Thyroid gland (tissue), 4 donors: ENCODE measurements at places on chromosomes 1 and 21. TPM values are rescaled to one million over a fixed set of nuclear protein-coding genes. Genes with fewer than 3 reads are reported as not detected.

The SLC16A4 gene
- 30.5 TPM for total RNA-seq

The RAB3B gene
- not detected for total RNA-seq

The CROCC gene
- total RNA-seq: 15.2 TPM

The PLEKHN1 gene
- 0.27 TPM for total RNA-seq

DNA sequence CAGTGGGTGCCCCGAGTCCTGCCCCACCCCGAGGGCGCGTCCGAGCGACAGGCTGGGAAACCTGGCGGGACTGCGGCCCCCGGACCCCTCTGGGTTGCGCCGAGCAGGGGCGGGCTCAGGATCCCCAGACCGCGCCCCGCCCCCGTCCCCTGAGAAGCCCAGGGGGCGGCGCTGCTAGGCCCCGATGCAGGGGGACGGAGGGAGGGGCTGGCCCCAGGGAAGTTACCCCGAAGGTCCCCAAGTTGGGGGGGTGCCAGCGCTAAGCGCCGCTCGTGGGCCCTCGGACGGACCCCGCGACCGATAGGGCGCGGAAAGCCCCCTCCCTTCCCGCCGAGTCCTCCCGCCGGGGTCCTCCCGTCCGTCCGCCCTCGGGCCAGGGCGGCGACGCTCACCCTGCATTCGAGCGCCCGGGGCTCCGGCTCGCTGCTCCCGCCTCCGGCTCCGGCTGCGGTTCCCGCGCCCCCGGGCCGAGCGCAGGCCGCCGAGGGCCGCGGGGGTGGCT lies 414 bp downstream of the GPR153 start:
- H3K27ac ChIP-seq: no peak overlapping the region
- no peak for DNase-seq
- peaks cover 7% of the 10 kb centered on the region for H3K27me3 ChIP-seq
- no peaks in the 10 kb centered on the region for H3K36me3 ChIP-seq
- peaks cover 25% of the 10 kb centered on the region for H3K4me1 ChIP-seq

DNA sequence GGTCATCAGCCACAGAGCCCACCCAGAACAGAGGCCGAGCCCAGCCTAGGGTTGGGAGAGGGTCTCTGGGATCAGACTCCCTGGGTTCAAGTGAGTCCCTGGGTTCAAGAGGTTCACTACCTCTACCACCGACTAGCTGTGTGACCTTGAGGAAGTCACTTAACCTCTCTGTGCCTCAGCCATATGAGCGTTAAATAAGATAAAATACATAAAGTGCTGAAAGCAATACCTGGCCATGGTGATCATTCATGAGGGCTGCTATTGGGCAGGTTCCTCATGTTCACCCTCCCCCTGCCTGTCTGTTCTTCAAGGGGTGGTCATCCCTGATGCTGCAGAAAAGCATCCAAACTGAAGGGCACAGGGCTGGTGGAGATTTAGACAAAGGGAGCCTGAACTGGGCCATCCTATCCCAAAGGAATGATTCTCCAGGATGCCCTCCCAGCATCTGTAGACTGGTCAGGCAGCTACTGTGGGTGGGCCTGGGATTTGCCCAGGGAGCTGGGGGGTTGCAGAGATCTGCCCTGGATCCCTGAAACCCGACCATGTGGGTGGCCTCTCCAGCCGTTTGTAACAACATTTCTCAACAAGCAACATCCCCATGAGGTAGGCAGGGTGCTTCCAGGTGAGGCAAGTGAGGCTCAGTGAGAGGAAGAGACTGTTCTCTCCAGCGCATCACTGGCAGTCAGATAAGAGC lies 196.6 kb downstream of the MATN1 start:
- no peak overlapping the region for H3K27ac ChIP-seq
- no peaks in the 10 kb centered on the region for H3K36me3 ChIP-seq
- no peak for DNase-seq
- H3K27me3 ChIP-seq: no peaks in the 10 kb centered on the region
- H3K4me3 ChIP-seq: no peak overlapping the region
- no peaks in the 10 kb centered on the region for H3K4me1 ChIP-seq

- H3K27me3 ChIP-seq: no peaks in the 10 kb centered on the region
- no peak overlapping the region for H3K4me3 ChIP-seq
- H3K36me3 ChIP-seq: no peaks in the 10 kb centered on the region
- H3K4me1 ChIP-seq: no peaks in the 10 kb centered on the region
- no peak for DNase-seq
- H3K27ac ChIP-seq: no peak overlapping the region
Measured at GRCh38 chr21:38388203-38388602, 110.1 kb downstream of the ERG start.

GRCh38 chr1:109884242-109884891 lies 26.3 kb upstream of the CSF1 start:
- H3K4me3 ChIP-seq: no peak overlapping the region
- peaks cover 33% of the 10 kb centered on the region for H3K4me1 ChIP-seq
- no peak for DNase-seq
- H3K36me3 ChIP-seq: no peaks in the 10 kb centered on the region
- H3K27me3 ChIP-seq: no peaks in the 10 kb centered on the region
- H3K27ac ChIP-seq: no peak overlapping the region

DNA sequence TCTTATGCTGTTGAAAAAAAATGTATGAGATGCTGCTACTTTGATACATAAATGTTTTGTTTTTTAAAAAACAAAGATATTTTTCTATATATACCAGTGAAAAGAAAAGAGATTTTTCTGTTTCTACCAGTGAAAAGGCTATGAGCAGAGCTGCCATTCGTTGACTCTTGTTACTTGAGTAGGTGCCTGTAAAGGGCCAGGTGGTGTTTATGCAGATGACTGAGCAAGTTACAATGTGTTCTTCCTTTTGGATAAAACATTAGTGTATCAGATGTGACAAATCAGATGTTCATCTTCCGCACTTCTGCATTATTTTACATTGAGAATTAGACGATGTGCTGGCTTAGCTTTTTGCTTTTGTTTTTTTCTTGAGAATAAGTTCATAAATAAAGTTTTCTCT lies 45.4 kb downstream of the BARHL2 start:
- no peak overlapping the region for H3K4me3 ChIP-seq
- no peak for DNase-seq
- no peaks in the 10 kb centered on the region for H3K27me3 ChIP-seq
- H3K36me3 ChIP-seq: no peaks in the 10 kb centered on the region

DNA sequence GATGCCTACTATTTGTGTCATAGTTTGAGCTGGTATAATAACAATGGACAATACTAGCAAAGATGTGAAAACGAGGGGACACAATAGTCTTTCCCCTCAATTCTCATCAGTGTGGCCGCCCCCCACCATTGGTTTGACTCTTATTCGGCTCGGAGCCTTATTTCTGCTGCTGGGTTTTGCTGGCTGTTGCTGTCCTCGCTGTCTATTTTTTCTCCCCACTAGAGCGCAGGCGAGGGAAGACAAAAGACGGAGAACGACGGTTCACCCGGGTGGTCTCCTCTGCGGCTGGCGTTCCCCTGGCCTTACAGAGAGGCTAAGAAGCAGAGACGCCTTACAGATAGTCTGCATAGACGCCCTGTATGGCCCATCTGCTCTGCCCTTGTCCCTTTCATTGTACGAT lies 19.4 kb downstream of the CLIC6 start:
- H3K27ac ChIP-seq: no peak overlapping the region
- H3K36me3 ChIP-seq: no peaks in the 10 kb centered on the region
- H3K4me3 ChIP-seq: no peak overlapping the region
- DNase-seq: no peak
